ENCODE measurements at places on chromosomes 1 and 21. TPM values are rescaled to one million over a fixed set of nuclear protein-coding genes. Genes with fewer than 3 reads are reported as not detected.

Gene SVBP
- 69.4 TPM for polyA plus RNA-seq

Gene CFAP107
- 1.0 TPM for polyA plus RNA-seq

Gene KIAA1614
- polyA plus RNA-seq, result 9.0 TPM

DNA sequence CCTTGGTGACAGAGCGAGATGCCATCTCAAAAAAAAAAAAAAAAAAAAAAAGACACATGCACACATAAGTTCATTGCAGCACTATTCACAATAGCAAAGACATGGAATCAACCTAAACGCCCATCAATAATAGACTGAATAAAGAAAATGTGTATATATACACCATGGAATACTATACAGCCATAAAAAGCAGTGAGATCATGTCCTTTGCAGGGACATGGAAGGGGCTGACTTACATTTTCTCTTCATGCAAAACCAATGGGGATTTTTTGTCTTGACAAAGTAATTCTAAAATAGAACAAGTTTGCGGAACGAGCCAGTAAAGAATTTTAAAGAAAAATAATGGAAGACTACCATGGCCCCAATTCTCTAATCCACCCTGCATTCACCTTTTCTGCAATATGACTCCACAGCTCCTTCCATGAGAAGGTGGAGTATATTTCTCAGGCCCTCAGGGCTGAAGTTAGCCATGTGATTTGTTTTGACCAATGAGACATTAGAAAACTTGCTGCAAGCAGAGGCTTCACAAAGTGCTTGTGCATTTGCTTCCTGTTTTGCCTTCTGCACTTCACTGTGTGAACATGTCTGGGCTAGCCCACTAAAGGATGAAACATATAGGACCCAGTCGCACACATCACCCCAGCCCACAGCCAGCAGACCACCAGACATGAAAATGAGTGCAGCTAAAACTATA is 78.8 kb upstream of the NR5A2 start:
- no peak for DNase-seq

DNA sequence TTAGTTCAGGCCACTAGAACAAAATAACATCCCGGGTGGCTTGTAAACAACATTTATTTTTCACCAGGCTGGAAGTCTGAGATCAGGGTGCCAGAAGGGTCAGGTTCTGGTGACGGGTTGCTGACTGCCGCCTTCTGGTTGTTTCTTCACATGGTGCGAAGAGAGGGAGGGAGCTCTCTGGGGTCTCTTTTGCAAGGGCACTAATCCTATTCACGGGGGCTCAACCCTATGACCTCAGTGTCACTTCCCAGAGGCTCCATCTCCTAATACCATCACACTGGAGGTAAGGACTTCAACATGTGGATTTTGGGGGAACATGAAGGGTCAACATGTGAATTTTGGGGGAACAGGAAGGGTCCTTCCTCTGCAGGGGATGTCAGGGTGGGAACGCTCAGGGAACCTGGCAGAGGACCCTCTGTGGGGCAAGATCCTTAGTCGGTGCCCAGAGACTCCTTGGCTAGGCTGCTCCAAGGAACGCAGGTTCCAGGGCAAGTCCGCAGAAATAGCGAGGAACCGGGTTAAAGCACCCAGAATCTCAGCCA is 8.7 kb upstream of the C2CD2 start:
- DNase-seq, result no peak
